ENCODE measurements at places on chromosomes 5 and 9.

DNA sequence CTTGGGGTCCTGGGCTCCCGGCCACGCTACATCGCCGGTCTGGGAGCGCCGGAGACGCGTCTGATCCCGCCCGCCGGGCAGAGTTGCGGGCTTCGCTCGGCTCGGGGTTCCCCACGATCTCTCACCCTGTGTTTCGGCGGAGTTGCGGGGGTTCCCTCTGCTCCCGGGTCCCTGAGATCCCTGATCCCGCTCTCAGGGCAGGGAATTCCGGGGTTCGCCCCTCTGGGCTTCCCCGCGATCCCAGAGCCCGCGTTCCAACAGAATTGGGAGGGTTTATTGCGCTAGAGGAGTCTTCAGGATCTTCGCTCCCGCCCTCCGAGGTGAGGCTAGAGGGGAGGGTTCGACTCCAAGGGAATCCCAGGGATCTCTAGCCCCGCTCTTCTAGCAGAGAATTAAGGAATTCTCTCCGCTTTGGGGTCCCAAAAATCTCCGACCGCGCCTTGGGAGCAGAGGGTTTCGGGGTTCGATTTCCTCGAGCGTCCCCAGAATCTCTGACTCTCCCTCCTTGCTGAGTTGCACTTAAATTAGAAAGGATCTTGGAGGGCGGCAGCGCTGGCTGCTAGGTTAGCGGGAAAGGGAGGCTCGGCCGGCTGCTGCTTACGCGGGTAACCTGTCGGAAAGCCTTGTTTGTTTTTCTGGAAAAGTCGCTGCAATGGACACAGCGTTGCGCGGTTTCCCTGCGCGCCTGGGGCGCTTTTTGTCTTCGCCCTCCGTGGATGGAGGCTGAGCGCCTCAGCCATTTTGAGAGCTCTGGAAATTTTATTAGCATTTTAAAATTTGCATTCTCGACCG, 1.3 kb downstream of the DMRT1 start:
- DNase-seq = no peak

DNA sequence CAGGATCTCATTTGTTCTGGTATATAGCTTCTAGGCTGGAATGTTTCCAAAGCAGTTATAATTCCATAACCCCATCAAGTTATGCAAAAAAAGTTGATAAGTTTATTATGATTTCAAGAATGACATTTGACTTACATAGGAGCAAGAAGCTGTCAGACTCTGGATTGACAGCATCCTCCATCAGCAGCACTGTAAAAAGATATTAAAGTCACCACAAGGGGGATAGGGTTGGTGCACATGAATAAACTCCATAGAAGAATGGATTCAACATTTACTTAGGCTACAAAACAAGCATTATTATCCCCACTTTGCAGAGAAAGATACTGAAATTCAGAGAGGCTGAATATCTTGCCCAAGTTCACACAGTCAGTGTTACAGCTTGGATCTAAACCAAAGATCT, 208.9 kb upstream of the SLC30A5 start:
- no peak for DNase-seq

GRCh38 chr5:133048993-133049725, 2.7 kb upstream of the HSPA4 start:
- DNase-seq = no peak

GRCh38 chr5:79561525-79561893, 47.6 kb upstream of the HOMER1 start:
- DNase-seq = no peak

DNA sequence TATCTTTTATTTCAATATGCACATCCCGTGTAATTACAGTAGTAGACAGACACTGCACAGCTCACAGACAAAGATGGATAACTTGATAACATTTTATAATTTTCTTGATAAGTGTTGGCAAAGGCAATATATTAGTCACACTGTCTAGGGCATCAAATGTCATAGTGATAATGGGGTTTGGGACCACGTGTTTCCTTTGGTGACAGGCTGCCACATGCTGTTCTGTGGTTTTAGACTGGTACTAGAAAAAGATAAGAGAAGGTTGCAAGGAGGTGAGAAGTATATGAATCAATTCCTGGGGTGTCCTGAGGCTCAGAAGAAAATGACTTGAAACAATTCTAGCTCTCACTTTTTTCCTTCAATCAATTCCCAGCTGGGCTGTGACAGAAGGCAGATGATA, 258.8 kb upstream of the CHD1 start:
- DNase-seq = no peak

DNA sequence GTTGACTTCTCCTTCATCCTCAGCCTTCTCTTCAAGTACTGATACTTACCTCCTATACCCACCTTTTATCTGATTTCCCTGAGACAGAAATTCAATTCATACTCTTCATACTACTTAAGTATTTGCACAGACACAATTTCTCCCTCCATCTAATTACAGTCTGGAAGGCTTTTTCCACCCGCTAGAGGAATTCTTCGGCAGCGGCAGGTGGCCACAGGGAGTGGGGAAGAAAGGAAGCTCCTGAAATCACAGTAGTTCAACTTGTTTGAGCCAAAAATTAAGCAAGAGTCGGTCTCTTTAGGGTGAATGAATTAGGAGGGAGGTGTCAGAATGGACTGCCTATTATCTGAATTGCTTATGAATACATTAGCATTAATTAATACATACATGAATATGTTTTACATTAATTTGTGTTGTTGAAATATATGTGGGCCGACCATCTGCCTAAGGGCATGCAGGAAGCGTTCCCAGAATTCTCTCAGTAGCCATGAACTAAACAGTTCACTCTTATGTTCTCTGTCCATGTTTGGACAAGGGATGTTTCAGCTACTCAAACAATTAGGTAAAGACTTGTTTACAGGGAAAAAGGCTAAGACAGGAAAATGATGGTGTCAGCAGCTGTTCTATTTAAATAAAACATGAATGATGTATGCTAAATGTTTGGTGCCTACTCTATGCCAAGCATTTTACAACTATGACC, 101.4 kb upstream of the SMARCA2 start:
- no peak for DNase-seq

DNA sequence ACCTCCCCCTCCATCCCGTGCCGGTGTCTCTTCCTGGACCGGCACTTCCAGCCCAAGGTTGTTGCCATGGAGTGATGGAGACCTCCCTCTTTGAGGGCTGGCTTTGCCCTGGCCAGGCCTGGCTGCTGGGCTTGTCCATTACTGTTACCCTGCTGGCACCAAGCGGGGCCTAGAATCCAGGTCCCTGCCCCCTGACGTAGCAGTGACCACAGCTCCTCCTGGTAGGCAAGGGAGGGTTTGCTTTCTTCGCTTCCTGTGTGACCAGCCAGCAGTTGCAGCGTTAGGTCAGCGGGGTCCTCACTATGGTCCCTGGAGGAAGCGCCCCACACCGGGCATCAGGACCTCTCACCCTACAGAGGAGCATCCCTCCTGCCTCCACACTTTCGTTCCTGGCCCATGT, 146.7 kb upstream of the COL5A1 start:
- no peak for DNase-seq

Measured in CD4-positive, alpha-beta T cell treated with Interleukin-17A for 4 hours (primary cell).